HFFc6 (cell line): ENCODE measurements at places on chromosomes 13 and 19. TPM values are rescaled to one million over a fixed set of nuclear protein-coding genes. Genes with fewer than 3 reads are reported as not detected.

Gene ZNF66
- 0.62 to 1.6 TPM (median 1.5 TPM) in 3 replicates for total RNA-seq

GRCh38 chr13:21147827-21148226 lies 28.5 kb downstream of the SKA3 start:
- H3K36me3 ChIP-seq: peaks cover 25% of the 10 kb centered on the region
- H3K27me3 ChIP-seq: no peaks in the 10 kb centered on the region; the same call in 1 of the 2 replicates
- DNase-seq: no peak
- peak overlapping the region; percentile 9; the same call in 1 of the 2 replicates for H3K27ac ChIP-seq
- H3K4me3 ChIP-seq: no peak overlapping the region

DNA sequence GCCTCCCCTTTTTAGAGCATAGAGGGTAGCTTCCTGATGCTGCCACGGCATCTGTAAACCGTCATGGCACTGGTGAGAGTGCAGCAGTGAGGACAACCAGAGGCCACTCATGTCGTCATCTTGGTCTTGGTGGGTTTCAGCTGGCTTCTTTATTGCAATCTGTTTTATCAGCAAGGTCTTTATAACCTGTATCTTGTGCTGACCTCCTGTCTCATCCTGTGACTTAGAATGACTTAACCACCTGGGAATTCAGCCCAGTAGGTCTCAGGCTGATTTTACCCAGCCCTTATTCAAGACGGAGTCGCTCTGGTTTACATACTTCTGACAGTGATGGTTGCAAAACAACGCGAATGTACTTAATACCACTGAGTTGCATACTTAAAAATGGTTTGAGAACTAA lies 14.4 kb upstream of the FBN3 start:
- no peaks in the 10 kb centered on the region for H3K36me3 ChIP-seq
- peaks cover 9% of the 10 kb centered on the region for H3K4me1 ChIP-seq
- H3K27me3 ChIP-seq: peaks cover 20% of the 10 kb centered on the region
- no peak overlapping the region for H3K27ac ChIP-seq
- H3K4me3 ChIP-seq: no peak overlapping the region
- no peak for DNase-seq

- H3K27ac ChIP-seq: no peak overlapping the region
- H3K27me3 ChIP-seq: no peaks in the 10 kb centered on the region; the same call in 1 of the 2 replicates
- H3K4me3 ChIP-seq: no peak overlapping the region
- no peak for DNase-seq
- peaks cover 13% of the 10 kb centered on the region; the same call in 1 of the 2 replicates for H3K4me1 ChIP-seq
These were observed 41.0 kb downstream of the EFNB2 start for GRCh38 chr13:106494506-106494905.

DNA sequence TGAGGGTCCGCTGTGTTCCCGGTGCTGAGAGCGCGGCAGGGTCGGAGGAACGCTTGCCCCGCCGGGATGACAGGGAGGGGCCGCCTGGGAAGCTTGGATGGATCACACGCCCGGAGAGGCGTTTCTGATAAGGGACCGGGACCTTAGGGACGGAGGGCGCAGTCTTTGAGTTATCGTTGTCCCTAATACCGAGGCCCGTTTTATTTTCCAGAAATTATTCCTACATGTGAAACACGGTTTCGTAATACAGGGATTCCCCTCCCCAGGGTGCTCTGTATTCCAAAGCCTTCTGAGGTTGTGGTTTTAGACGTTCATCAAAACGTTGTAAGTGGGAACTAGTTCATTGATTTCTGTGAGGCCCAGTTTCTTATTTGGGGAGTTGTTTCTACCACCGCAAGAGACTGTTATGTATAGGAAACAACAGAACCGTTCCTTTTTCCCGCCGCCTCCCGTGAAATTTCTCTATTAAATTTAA lies 752 bp downstream of the PDCD5 start:
- H3K27ac ChIP-seq: peak overlapping the region; percentile 71
- H3K27me3 ChIP-seq: peaks cover 3% of the 10 kb centered on the region
- H3K4me1 ChIP-seq: peaks cover 19% of the 10 kb centered on the region
- peak overlapping the region; percentile 93 for H3K4me3 ChIP-seq

DNA sequence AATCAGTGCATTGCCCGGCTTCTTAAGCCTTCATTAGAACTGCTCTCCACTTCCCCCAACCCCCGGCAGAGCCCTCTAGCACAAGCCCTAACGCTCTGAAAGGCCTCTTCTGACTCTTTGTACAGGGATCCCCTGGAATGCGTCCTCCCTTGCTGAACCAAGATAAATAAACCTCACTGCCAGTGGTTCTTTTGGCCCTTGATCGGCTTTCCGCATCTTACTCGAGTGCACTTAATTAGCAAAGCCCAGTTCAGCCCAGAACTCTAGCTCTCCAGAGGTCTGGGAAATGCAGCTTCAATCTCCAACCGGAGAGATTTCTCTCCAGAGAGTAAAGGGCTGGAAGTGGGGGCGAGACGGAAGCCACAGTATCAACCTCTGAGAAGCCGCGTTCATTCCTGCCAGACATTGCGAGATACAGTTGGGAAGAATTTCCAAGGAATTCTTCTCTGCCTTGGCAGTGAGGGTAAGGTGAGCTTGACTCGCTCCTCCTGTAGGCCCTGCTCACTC lies 8.7 kb upstream of the ZNF444 start:
- no peaks in the 10 kb centered on the region; the same call in 1 of the 2 replicates for H3K27me3 ChIP-seq
- peak overlapping the region; percentile 30; the same call in 1 of the 2 replicates for H3K27ac ChIP-seq
- no peaks in the 10 kb centered on the region for H3K36me3 ChIP-seq
- peaks cover 14% of the 10 kb centered on the region for H3K4me1 ChIP-seq
- no peak for DNase-seq

DNA sequence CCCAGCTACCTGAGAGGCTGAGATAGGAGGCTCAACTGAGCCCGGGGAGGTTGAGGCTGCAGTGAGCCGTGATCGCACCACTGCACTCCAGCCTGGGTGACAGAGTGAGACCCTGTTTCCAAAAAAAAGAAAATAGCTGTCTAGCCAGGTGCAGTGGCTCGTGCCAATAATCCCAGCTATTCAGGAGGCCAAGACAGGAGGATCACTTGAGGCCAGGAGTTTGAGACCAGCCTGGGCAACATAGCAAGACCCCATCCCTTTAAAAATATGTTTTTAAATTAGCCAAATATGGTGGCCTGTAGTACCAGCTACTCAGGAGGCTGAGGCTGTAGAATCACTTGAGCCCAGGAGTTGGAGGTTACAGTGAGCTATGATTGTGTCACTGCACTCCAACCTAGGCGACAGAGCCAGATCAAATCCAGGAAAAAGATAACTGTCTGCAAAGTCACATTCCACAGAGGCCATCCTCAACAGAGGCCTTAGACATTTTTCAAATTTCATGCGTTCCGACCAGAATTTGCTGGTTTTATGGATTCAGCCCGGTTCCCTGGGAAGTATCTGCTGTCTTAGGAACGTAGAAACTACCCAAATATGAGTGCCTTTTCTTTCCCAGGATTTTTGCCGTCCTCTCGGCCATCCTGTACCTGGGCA lies 58.7 kb upstream of the USE1 start:
- no peak overlapping the region for H3K4me3 ChIP-seq
- H3K4me1 ChIP-seq: no peaks in the 10 kb centered on the region
- no peak for DNase-seq
- peaks cover 2% of the 10 kb centered on the region for H3K27me3 ChIP-seq
- H3K27ac ChIP-seq: no peak overlapping the region
- peaks cover 26% of the 10 kb centered on the region for H3K36me3 ChIP-seq

Gene SPRY2
- total RNA-seq: 38.4 to 43.4 TPM (median 42.4 TPM) in 3 replicates
